ENCODE measurements at places on chromosomes 11 and 22.

DNA sequence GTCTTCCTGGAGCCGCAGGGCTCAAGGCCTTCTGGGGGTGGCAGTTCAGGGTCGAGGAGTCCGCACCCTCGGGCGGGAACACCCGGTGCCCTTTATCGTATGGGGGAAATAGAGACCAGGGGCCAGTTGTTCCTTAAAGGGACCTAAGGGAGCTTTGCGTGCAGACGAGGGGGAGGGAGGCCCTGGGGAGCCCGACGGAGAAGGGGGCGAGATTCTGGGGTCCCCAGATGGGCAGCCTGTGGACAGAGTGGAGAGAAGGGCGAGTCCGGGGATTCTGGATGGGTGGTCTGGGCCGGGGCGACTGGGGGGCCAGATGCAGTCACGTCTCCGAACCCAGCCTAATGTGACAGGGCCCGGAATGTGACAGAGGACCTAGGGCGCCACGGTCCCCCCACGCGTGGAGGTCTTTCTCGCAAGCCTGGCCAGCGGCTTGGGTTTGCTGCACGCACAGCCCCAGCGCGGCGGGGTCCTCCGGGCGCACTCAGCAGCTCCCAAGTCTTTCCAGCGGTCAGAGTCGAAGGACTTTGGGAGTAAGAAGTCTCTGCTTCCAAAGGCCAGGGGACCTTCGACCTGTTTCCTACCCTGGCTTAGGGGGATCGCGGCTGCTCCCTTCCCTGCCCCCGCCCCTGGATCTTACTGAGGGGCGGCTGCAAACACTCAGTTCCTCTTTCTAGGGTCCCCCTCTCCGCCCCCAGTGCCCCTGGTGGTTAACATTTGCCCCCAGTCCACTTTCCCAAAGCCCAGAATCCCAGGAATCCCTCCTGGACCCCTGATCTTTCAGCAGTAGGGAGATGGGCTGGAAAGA is 547 bp downstream of the TUBA8 start:
- no peak for DNase-seq

DNA sequence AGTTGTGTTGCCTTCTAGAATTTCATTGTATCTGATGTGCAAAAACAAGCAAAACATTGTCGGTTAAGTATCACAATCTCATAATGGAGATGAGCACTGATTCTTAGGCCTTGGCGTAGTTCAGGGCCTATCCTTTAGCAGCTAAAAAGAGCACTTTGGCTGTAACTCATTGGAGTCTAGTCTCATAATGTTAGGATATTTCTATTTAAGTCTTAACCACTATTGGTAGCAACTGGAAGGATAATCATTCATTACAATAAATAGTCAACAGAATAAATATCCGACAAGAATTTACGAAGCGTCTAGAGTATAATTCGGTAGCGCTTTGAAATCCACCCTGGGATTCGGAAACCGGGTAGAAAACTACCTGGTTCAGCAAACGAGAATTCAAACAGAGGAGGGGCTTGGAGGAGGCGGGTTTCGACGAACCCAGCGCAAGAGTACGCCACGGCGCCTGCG is 461 bp upstream of the EED start:
- peak; percentile 90 for DNase-seq

DNA sequence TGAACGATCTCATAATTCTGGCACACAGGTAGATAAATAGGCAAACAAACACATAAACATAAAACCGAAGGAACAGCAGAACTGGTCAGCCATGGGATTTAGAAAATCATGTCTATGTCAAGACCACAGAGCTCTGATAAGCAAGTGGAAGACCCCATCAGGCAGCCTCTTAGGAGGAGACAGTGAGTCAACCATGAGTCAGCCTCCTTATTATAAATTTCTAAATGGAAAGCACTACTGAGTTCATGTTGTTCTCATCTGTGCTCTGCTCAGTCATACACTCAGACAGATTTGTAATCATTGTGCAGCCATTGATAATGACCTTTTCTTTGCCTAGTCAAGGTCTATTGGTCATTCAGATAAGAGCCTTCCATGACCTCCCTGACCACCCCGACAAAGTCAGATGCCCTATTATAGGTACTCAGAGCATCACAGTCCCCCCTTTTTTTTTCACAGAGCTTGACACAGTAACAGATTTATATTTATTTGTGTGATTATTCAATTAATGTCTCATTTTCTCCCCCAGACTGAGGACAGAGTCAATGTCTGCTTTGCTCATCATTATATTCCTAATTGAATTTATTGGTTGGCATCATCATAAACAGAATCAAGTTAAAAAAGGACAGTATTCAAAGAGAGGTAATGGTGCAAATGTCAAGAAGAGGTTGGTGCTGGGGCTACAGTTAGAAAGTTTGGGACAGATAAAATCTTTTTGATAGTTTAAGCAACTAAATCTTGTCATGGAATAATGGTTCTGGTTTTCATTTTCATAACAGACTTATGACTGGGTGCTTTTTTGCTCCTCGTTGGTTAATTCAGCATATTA is 579.7 kb upstream of the CCDC90B start:
- no peak for DNase-seq

DNA sequence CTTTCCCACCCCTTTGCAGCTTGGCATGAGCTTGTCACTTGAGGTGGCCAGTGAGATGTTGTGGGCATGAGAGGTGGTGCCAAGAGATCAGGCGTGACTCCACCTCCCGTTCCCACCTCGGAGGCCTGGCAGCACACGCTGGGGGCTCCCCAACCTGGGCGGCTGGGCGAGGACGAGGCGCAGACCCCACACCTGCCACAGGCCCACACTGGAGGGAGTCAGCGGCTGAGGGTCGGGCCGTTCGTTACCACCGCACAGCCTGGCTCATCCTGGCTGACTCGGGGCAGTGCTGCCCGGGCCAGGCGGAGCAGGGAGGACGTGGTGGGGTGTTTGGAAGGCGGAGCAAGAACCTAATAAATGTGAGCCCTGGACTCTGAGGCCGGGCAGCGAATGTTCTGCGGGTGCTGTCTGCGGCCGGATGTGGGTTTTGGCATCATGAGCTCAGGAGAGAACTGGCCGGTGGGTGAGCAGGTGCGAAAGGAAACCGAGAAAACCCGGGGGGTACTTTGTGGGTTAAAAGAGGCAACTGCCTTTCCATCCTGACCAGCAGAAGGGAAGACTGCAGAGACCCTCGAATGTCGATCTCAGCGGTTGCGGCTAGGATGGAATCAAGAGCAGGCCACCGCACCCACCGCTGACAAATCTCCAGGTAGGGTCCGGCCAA is 10.2 kb upstream of the IFITM3 start:
- no peak for DNase-seq

DNA sequence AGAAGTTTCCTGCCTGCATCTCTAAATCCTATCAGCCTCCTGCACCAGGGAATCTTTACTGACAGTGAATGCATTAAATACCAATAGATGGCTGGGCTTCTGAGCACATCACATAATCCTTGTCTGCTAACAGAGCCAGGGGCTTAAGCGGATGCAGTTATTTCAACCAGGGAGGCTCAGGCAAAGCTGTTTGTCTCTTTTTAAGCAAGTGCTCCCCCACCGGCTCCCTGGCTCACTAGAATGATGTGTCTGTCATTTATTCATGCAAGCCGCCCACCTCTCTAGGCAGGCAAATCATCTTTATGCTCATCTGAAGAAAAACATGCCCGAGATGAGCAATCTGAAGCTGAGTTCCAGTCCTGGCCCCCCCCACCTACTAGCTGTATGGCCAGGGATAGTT is 182.3 kb downstream of the TENM4 start:
- DNase-seq = no peak

DNA sequence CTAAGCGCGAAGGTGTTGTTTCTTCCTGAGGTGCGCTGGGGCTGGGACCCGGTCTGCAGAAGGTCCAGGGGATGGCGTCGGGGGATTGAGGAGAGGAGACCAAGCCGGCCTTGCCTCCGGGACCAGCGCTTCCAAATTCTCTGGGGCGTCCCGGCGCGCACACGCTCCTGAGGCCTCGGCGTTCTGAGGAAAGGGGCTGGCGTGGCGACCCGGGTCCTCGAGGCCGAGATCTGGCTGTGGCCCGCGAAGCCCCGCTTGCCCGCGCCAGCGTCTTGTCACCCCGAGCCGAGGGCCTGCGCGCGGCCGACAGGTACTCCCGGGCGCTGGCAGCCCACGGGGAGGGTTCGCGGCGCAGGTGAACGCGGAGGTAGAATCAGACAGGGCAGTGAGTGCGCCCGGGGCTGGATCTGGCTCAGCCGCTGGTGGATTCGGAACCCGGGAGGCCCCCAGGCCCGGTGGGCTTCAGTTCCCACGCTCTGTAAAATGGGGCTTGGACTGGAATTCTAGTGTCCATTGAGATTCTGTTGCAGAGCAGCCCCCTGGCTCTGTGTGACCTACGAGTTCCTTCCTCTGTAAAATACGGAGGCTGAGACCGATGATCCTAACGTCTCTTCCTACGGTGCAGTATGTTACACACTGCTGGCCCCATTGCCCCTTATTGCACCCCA is 14.7 kb downstream of the SSH3 start:
- DNase-seq = no peak

DNA sequence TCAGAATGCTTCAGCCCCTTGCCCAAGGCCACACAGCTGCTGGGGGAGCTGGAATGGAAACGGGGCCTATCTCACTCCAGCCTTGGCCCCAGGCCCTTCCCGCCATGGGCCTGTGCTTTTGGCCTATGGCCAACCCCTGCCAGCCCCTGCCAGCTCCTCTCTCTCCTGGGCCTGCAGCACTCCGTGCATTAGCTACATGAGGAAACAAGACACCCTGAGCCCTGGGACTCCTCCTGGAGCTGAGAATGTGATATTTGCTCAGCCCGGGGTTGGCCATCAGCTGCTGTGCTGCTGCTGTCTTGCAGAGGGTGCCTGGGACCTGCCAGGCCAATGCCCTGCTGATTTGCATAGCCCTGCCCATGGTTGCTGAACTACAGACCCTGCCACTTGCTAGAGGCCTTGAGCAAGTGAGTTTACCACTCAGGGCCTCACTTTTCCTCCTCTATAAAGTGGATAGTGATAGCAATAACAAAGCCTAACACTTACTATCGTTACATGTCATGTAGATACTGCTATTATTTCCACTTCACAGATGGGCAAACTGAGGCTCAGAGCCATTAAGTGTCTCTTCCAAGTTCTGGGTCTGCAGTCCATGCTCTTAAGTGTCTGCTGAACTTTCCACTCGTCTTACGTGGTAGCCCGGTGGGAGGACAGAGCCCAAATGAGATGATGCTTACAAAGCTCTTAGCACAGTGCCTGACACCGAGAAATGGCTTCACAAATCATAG is 99.6 kb downstream of the KIAA1671 start:
- DNase-seq = peak; percentile 13

DNA sequence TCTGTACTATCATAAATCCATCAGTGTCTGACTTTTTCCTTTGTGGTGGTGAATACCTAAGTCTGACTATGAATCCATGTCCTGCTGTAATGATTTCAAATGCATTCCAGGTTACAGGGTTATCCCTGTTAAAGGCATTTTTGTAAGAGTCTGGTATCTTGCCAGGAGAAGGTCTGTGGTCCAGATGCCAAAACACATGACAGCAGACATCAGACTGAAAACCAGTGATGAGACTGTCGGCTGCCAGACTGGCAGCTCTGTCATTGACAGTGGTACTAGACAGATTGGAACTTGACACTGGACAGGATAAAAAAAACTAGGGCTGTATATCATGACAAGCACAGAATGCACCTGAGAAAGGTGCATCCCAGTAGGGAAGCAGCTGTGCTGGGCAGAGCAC is 301.8 kb upstream of the FAT3 start:
- DNase-seq = no peak

GRCh38 chr22:38923463-38924346 is 33.7 kb upstream of the APOBEC3A start:
- peak; percentile 81 for DNase-seq

DNA sequence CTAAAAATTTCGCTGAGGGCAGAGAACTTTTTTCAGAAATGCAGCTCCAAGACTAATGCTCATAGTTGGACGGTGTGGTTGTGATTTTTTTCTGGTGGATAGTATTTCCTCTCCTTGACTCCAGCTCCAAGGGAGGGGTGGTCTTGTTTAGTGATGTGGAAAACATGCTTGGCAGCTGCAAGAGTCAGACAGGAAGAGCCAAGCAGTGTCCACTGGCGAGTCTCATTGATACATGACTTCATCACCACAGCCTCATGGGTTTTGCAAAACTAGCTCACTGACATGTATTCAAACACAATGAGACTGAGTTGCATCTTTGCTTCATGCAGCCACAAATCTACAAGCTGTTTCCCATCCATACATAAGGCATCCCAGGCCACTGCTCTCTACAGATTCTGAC is 7.3 kb upstream of the KCNJ1 start:
- no peak for DNase-seq

- DNase-seq = no peak
These were observed 4.2 kb downstream of the HEPN1 start for GRCh38 chr11:124923296-124923695.

DNA sequence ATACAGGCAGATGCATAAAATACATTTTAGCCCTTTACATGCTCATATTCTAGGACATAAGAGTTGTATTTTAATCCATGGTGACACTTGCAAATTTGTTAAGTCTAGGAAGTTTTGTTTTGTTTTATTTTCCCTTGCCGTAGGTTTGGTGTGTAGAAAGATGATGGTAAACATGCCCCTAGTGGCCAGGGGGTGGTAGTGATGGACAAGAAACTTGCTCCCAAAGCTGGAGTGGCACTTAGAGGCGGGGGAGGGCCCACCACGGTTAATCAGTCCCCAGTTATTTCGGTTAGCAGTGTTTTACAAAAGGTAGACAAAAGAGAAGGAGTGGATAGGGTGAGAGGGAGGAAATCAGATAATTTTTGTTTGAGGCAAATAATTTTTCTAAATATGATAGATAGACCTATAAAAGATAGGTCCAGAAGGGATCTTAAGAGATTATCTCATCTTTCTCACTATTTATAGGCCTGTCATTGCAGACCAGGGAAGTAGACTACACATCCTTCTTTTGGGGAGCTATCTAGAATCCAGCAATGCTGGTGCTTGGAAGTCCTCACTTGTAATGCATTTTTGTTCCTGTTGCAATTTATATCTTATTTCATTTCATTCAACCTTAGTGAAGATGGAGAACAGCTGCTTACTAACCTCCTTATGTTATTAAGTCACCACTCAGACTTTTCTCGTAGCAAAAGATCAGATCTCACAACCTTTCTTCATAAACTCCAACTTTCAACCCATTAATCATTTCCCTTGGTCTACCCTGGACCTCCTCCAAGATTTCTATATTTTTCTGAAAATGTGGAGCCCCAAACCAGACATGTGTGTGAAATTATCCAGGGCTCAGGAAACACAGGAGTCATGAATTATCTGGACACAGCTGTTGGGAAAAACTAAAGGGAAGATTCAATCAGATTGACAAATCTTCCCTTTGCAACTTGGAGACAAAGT is 5.9 kb upstream of the BDNF start:
- no peak for DNase-seq

Measured in left cardiac atrium (tissue), 4 donors.